ENCODE measurements at places on chromosomes 13 and 19. TPM values are rescaled to one million over a fixed set of nuclear protein-coding genes. Genes with fewer than 3 reads are reported as not detected.

The ATP8B3 gene
- total RNA-seq: 11.7 TPM

The HCST gene
- 40.0 TPM for total RNA-seq

The MYO9B gene
- 142 TPM for total RNA-seq

The TTYH1 gene
- total RNA-seq: not detected

The KIR2DL4 gene
- total RNA-seq: 0.25 TPM

The TMEM145 gene
- 1.8 TPM for total RNA-seq

The TTC9B gene
- total RNA-seq: not detected

The CD37 gene
- 194 TPM for total RNA-seq

The ZNF708 gene
- total RNA-seq: 12.2 TPM
